ENCODE measurements at places on chromosomes 2 and 18.

GRCh38 chr2:2581331-2582159 lies 250.5 kb upstream of the MYT1L start:
- DNase-seq = no peak

DNA sequence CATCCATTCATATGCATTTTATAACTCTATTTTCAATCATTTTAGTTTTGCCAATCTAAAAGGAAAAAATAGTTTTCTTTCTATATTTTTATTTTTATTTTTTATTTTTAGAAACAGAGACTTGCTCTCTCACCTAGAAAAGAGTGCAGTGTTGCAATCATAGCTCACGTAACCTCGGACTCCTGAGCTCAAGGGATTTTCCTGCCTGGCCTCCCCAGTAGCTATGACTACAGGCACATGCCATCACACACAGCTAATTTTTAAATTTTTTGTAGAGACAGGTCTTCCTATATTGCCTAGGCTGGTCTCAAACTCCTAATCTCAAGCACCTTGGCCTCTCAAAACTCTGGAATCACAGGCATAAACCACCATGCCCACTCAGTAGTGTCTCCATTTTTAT lies 125.5 kb upstream of the XIRP2 start:
- no peak for DNase-seq

GRCh38 chr2:226673314-226673723 lies 126.3 kb downstream of the IRS1 start:
- peak; percentile 75 for DNase-seq

DNA sequence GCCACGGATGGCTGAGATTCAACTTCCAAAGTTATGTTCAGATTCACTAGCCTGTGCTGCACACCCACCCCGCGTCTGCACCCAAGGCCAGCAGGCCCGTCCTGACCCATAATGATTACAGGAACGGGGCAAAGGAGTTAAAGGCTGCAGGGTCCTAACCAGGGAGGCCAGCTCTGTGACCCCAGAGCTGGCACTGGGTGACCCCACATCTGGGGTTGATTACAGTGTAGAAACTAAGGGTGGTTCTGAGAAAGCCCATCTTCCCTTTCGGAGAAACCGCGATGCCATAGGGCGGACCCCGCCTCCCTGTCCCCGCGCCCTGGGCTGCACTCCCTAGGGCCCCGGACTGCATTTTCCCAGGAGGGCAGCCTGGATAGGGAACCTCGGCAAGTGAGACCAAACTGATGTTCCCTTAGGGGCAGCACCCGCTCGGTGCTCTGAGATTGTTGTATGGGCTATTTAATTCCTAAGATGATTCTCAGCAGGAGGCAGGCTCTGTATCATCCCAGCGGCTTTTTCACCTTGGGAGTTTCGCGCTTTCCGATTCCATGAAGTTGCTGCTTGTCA lies 2.2 kb upstream of the GPR148 start:
- DNase-seq = no peak

- peak; percentile 84 for DNase-seq
Observed at GRCh38 chr2:29753671-29754444, 167.5 kb downstream of the ALK start.

DNA sequence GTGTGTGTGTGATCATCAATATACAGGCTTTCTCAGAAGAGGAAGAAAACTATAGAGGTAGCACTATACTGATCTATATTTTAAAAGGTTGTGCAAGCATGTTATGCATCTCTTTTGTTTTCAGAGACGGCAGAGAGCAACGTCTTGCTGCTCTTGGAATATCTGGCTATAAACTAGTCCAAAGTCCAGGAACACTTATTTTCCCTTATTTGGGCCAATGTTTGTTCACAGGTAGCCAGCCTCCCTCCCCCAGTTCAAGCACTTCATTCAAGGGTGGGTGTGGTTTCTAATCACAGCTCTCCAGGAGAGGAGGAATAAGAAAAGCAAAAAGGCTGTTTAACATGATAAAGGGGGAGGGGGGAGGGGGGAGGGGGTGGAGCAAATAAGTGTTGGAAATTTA lies 4.2 kb downstream of the FZD5 start:
- DNase-seq = no peak

- no peak for DNase-seq
Observed at GRCh38 chr2:196099916-196100315, 31.3 kb upstream of the DNAH7 start.

DNA sequence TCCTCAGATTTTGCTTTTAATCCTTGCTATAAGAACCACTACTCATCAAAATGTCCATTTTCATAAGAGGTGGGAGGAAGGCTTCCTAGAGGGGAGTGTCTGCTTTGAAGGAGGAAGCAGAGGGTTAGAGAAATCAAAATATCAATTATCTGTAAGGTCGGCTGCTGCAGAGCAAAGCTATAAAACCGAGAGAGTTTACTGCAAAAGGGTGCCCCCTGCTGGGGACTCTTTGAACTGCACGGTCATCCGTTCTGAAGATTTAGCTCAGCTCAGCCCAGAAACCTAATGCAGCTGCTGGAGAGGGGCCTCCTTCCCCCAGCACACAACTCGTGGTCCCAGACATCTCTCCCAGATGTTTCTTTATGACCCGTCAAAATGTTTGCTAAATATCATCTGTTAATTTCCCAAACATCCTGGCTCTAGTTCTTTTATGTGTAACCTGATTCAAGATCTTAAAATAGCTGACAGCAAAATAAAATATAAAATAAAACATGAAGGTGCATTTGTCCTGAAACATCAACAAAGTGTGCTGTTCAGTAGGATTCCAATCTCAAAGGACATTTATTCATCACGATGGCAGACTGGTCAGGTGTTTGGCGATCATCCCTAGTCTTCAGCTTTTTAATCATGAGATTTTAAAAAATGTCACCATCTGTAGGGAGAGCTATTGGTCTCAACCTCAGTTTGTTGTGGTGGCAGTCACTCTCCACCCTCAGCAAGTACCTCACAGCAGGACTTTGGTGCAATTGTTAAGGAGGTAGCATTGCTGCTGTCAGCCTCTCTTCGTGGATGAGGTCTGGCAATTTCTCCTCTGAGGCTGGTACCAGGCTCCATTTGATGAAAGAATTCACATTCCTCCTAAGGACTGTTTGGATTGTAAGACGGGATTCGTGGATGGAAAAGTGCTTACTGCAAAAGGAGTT lies 185.9 kb downstream of the MTX2 start:
- DNase-seq = peak; percentile 75

DNA sequence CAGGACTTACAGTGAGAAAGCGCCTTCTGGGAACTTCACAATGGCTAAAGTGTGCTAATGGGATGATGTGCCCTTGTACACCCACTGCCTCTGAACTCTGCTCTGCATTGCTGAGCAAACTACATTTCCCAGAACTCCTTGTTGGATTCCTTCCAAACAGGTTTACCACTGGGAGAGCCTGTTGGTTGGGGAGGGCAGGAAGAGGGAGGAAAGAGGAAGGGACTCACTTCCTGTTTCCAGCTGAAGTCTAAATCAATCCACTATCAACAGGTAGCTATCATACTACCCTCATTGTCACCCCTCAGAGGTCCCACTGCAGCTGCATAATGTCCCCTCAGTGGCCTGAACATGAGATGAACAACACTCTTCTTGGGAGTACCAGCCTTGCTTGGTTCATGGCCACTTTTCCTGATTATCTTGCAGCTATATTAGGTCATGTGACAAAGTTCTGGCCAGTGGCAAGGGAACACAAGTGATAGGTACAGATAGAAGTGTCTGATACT lies 109.7 kb downstream of the MSH2 start:
- no peak for DNase-seq

DNA sequence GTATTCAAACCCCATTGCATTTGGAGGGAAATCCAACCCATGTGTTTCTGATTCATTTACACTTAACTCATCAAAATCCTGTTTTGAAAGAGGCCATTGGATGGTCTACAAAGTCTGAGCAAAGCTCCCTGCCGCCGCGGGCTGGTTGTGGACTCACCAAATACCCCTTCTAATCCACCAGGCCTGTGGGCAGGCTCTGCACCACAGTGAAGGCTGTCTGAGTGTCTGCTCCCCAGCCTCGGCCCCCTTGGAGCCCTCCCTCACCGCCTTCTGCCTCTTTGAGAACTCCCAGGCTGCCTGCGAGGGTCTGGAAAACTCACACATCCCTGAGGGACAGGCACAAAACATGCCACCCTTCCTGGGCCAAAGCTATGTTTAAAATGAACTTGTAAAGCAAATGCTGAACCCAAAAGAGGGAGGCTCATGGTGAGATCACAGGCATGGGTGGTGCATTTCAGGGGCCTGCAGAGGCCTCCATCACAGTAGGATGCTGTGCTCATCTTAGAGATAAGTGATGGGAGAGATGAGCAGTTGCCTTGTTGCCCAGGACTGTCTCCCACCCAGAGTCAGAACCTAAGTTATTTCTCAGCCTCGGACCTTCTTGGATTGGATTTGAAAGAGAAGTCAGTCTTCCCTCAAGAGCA lies 225.0 kb downstream of the CYP26B1 start:
- peak; percentile 79 for DNase-seq

- DNase-seq = no peak
Observed at GRCh38 chr2:130928385-130928784, 91.7 kb downstream of the ARHGEF4 start.

DNA sequence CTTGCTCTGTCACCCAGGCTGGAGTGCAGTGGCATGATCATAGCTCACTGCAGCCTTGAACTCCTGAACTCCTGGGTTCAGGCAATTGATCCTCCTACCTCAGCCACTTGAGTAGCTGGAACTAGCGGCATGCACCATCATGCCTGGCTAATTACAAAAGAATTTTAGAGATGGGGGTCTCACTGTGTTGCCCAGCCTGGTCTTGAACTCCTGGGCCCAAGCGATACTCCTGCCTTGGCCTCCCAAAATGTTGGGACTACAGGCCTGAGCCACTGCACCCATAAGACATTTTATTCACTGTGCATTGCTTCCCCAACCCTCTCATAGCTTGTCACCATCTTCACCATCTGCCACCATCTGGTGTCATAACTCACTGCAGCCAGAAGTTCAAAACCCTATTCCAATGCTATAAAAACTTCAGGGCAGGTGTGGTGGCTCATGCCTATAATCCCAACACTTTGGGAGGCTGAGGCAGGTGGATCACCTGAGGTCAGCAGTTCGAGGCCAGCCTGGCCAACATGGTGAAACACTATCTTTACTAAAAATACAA lies 78.7 kb downstream of the NCAPH start:
- DNase-seq = no peak

DNA sequence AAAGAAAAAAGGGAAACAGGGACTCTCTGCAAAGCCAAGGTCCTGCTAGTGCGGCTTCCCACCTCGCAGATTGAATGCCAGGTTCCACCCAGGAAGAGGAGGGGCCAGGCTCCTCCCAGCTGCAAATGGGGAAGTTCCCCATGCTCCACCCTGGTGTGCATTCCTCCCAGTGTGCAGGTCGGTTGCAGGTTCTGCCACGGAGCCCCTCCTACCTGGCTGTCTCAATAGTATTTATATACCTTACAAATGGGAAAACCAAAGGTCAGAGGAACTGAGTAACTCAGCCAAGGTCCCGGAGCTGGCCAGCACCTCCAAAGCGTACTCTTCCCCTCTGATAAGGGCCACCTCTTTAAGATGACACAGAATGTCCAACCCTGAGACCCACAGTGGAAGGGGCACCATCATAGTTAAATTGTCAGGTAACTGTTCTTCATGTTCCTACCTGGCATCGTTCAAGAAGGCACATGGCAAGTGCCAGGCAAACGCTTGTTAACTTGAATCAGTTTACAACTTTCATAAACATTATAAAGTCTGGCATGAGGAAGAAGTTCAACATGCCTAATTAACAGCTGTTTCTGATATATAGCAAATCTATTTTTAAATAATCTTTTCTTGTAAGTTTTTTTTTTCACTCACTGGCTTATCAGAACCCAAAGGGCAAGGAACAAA lies 35.5 kb downstream of the POU3F3 start:
- no peak for DNase-seq

- peak; percentile 80 for DNase-seq
Observed at GRCh38 chr2:1024981-1025380, 74.3 kb downstream of the SNTG2 start.

- peak; percentile 9 for DNase-seq
Observed at GRCh38 chr2:72755647-72756423, 70.0 kb downstream of the EXOC6B start.

- peak; percentile 29 for DNase-seq
Observed at GRCh38 chr2:241865957-241866789, 3.4 kb upstream of the RTP5 start.

DNA sequence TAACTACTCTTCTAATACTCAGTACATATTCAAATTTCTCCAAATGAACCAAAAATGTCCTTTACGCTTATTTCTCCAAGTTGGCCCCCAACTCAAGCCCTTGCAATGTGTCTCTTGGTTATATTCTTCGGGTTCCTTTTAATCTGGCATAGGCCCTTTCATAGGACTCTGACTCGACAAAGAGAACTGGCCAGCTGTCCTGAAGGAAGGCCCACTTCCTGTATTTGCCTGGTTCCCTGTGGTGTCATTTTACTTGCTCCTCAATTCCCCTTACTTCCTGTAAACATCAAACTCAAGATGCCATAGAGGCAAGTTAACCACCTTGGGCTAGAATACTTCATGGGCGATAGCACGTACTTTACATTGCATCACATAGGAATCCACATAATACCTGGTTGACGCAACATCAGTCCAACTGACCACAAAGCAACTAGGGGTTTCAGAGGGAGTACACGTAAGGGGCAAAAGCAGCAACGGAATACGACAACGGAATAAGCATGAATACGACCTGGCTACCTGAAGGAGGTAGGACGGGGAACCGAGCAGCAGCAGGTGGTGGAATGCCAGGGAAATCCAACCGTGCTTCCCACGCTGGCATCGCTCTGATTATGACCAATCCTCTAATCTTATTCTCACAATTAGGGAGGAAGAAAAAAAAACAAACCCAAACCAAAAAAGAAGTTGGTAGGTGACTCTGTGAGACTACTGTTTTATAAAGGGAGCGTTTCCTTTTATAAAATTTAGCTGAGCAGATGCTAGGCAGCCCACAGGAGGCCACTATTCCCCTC lies 823 bp upstream of the GORASP2 start:
- DNase-seq = peak; percentile 2

GRCh38 chr18:49685231-49685942 lies 123.5 kb downstream of the LIPG start:
- no peak for DNase-seq

DNA sequence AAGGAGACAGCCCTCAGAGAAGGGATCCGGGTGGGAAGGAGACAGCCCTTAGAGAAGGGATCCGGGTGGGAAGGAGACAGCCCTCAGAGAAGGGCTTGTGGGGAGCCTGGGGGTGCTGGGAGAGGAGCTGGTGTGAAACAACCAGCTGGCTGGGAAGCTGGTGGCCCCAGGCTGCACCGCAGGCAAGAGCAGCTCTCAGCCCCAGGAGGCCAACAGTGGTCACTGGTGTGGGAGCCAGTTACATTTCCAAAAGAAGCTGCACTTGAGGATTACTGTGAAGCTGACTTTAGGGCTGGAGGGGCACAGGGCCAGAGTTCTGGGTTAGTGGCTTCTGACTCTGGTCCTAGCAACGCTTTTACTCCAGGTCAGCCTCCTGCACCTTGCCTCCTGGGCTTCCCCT lies 3.3 kb downstream of the HES6 start:
- no peak for DNase-seq

Measured in fibroblast of skin of scalp (primary cell).